ENCODE measurements at places on chromosomes 5 and 9. TPM values are rescaled to one million over a fixed set of nuclear protein-coding genes. Genes with fewer than 3 reads are reported as not detected.

Gene PCDHGA1
- total RNA-seq = 0.10 TPM

DNA sequence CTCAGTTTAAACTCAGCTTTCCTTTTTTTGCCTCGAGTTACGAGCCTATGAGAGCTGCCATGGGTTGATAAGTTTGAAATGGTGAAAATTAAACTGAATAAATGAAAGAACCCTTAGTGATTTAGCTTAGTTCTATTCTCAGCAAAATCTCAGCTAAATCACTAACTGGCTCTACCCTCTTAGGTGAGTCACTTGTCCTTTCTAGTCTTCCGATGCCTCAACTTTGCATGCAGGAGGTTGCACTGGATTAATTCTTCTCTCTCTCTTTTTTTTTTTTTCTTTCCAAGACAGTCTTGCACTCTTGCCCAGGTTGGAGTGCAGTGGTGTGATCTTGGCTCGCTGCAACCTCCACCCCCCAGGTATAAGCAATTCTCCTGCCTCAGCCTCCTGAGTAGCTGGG is 83.9 kb downstream of the PAPPA start:
- DNase-seq = no peak

DNA sequence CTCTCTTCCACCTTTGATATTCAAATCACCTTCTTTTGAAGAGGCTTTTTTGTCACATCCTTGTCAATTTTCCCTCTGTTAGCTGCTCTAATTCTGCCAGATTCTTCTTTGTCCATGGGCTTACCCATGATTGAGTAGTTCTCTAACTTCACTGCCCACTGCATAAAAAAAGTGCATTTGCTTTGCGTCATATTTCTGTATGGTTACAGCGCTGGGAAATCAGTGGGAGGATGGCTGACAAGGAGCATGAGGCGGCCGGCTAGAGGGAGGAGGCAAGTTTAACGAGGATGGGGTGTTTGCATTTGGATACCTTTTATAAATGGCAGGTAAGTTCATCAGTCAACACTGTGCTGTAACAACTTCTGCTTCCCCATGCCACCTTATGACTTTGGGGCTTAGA is 116.5 kb upstream of the LHFPL2 start:
- no peak for DNase-seq

Gene SOHLH1
- total RNA-seq = not detected

- DNase-seq = no peak
These were observed 23.5 kb downstream of the ZFR start for GRCh38 chr5:32421075-32421474.

DNA sequence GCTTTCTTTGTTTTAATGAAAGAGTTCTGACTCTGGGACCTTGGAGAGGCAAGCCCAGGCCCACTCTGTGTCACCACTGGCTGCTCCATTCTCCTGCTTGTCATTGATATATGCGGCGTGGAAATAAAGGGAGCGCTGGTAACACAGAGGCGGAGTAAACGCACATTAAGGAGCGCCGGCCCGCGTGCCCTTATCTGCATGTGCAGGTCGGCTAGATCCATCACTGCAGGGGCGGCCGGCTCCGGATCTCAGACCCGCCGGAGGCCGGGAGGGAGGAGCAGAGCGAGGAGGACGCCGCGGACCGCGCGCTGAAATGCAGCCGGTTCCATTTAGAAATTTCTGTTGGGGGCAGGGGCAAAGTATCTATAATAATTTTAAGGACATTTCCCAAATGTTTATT is 70.8 kb downstream of the MRPL36 start:
- peak; percentile 89 for DNase-seq

DNA sequence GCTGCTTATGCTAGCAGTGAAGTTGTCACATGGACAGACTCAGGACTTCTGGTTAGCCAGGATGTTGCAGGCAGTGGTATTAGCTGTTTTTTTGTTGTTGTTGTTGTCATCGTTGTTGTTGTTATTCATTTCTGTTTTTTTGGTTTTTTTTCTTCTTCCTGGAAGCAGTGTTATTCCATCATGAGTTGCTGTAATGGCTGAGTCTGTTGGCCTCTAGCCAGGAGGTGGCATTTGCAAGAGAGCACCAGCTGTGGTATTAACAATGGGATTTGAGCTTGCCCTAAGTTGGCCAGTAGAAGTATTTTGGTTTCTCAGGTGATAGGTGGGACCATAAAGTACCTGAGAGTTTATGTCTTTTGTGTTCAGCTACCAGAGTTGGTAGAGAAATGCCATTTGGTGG is 561.1 kb downstream of the KCTD16 start:
- no peak for DNase-seq

Gene FGF10
- total RNA-seq = not detected

Gene MAMDC2
- total RNA-seq = 77.5 TPM

DNA sequence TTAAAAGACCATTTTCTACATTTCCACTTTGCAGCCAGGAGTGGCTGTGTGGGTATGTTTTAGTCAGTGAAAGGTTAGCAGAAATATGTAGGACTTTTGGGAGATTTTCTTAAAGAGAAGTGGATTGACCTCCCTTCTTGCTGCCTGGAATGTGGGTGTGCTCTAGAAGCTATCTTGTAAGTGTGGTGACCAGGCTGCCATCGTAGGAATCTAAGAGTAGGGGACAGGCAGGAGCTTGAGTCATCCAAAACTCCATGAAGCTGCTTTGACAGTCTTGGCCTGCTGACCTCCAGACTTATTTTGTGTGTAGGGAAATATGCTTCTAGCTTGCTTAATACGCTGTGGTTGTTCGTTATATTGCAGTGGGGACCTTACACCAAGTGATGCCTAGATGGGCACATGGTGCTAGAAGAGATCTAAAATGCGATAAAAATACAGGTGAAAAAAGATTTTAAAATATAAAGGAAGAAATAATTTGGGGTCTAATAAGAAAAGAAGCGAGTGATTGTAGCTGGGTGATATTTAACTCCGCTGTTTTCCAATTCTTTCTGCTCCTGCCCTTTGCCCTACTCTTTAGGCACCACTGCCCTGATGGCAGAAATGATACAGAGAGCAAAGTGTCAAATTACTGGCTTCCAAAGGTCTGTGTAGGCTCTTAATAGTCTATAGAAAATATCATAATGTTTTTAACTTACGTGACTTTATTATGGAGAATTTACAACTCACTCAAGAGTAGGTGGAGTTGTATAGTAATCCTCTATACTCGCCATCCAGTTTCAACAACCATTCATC is 298.2 kb upstream of the ZNF608 start:
- DNase-seq = no peak

Gene NAA35
- 20.7 TPM for total RNA-seq

DNA sequence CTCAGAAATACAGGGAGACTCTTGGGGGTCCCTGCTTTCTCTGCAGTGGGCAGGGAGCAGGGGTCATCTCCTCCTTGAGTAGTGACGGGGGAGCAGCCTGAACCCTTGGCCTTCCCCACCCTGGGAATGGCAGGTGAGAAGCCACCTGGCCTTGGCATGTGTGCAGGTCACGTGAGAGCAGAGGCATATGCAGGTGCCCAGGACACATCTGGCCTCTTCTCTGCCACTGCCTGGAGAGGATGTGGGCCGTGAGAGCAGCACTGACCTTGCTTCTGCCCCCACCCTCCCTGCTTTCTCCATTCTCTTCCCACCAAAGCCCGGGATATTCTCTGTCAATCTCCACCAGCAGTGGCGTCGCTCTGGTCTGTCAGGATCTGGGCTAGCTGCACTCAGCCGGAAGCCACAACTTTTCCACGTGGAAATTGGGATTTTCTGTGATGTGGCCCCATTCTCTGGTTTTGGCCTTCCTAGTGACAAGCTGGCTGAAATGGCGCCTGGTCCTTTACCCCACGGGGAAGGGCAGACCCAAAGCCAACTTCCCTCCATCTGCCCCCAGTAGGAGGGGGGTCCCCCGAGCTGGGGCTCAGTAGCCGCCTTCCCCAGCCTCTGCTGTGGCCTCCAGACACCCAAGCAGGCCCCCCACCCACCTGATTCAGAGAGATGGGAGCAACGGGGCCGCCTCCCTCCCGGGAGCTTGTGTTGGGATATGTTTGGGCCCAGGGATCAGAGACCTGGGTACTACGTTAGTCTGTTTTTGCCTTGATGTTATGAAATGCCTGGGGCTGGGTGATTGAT is 70.4 kb upstream of the FCN1 start:
- no peak for DNase-seq

DNA sequence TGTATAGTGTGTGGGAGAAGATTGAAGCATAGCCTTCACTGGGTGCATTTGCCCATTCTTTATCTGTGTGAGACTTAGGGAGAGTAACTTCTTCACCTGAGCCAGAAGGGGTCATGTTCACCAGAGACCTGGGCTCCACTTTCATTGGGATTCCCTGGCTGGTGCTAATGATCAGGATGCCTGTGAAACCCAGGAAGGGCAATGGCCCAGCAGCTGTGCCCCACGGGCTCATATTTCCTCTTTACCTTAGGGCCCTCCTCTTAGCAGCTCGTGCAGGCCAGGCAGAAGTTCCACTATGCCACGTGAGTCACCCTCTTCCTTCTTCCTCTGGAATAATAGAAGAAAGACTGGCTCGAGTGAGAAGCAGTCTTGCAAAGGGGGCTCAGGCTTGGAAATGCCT is 5.0 kb downstream of the PPARGC1B start:
- no peak for DNase-seq

- no peak for DNase-seq
These were observed at the start of gene FAM240B for GRCh38 chr9:38720083-38720745. Gene FAM240B, minus strand, starts transcription at chr9:38720133. Its CDS starts 16,134 bp downstream, at chr9:38703999.
